ENCODE measurements at places on chromosomes 7 and 10.

GRCh38 chr7:98802088-98802780, 67.6 kb downstream of the TMEM130 start:
- DNase-seq = no peak

DNA sequence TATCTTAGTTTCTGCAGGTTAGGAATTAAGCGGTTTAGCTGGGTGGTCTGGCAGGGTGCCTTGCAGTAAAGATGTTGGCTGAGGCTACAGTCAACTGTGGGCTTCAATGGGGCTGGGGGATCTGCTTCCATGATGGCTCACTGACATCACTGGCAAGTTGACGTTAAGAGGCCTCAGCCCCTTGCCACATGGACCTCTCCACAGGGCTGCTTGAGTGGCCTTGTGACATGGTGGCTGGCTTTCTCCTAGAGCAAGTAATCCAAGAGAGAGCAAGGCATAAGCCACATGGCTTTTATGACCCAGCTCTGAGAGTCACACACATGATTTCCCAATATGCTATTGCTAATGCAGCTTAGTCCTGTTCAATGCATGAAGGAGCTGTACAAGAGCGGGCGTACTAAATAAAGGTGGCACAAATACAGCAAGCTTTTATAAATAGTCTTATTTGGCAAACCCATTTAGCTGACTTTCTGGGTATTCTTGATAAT, 109.1 kb downstream of the SEPTIN7 start:
- no peak for DNase-seq

- DNase-seq = no peak
Observed at GRCh38 chr7:69968969-69969556, 370.8 kb downstream of the AUTS2 start.

DNA sequence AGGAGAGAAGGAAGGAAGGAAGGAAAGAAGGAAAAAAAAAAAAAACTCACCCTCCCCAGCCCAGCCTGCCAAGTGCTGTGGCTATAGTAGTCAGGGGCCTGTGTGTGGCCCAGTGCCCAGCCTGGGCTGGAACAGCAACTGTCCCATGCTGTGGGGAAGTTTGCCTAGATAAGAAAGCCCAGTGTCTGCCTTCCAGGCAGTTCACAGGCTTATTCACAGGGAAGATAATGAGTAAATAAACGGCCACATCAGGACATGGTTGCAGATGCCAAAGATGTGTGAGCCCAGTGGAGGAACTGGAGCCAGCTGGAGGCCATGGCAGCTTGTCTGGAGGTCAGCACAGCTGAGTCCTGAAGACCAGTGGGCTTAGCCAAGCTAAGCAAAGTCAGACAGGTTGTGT, 132.4 kb upstream of the FOXK1 start:
- DNase-seq = no peak

DNA sequence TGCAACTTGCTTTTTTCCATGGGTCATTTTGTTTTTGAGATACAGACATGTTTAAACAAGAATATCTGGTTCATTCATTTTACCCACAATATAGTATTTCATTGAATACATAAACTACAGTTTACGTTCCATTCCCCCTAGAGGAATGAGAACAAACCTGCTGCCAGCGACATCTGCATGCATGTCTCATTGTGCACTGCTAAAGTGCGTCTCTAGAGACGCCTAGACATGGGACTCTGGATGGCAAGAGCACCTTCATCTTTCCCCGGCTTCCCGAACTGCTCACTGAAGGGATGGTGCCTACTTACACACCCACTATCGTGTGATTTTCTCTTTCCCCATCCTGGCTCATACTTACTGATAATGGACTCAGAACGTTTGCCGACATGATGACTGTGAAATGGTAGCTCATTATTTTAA, 1.2 kb upstream of the ZNF777 start:
- no peak for DNase-seq

GRCh38 chr10:24911029-24911428, 41.4 kb downstream of the PRTFDC1 start:
- no peak for DNase-seq

Data from stimulated activated CD4-positive, alpha-beta T cell treated with anti-CD3 and anti-CD28 coated beads, Interleukin-1b, Interleukin-23, amount 100 ng/mL, for 24 hours (primary cell).